Heart left ventricle (tissue), 16 donors: ENCODE measurements at places on chromosomes 5 and 9. TPM values are rescaled to one million over a fixed set of nuclear protein-coding genes. Genes with fewer than 3 reads are reported as not detected.

GRCh38 chr9:20929276-20929675 lies 102.2 kb downstream of the HACD4 start:
- DNase-seq, result no peak

- DNase-seq, result no peak
Observed at GRCh38 chr9:92406477-92406876, 2.1 kb upstream of the OGN start.

GRCh38 chr5:67142816-67143215 lies 53.8 kb downstream of the CD180 start:
- no peak for DNase-seq

DNA sequence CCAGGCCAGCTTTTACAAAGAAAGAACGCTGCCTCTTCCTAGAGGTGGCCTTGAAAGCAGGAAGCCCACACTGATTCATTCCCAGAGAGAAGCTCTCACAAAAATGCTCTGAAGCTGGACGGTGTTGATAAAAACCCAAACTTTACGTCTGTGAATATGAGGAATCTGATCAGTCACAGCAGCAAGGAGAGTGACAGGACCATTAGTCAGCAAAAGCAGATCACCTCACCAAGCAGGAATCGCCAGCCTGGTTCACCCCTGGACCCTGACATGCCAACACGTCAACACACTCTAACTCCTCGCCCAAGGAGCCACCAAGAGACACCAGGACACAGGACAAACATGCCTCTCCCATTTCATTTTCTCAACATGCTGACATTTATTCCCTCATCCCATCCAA lies 70.6 kb upstream of the ZNF622 start:
- DNase-seq, result no peak

DNA sequence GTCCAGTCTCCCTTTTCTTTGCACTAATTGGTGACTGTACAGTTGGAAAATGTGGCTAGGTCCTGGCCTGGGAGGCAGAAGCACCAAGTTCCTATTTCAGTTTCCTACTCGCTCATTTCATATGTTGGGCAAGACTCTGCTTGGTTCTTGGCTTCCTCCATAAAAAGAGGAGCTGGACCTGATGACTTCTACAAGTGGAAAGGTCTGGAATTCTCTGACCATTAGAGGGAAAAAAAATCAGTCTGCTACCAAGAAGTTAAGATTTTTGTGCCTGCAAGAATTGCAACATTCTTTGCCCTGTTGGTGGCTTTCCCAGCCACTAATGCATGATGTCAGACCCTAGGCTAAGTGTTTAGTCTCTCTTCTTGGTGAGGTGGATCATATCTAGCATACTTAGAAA lies 91.5 kb downstream of the WDR41 start:
- DNase-seq, result no peak

DNA sequence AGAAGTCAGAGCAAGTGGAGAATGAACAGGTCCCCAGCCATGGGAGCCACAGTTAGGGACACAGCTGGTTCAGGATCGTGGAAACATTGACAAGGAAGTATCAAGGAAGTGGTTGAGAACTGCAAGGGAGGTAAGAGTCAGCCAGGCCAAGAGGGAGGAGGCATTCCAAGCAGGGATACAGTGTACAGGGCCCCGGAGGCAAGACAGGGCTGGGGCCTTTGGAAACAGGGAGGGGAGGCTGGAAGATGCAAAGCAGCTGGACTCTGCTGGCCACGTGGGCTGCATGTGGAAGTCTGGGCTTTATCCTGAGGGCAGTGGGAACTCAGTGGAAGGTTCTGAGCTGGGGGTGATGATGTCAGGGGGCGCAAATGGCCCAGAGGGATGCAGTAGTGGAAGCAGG lies 14.2 kb downstream of the CCDC180 start:
- DNase-seq, result no peak

- DNase-seq, result no peak
Observed at GRCh38 chr9:347667-348292, 133.1 kb downstream of the DOCK8 start.

GRCh38 chr9:34259315-34259714 lies 69.8 kb downstream of the KIF24 start:
- DNase-seq, result no peak

DNA sequence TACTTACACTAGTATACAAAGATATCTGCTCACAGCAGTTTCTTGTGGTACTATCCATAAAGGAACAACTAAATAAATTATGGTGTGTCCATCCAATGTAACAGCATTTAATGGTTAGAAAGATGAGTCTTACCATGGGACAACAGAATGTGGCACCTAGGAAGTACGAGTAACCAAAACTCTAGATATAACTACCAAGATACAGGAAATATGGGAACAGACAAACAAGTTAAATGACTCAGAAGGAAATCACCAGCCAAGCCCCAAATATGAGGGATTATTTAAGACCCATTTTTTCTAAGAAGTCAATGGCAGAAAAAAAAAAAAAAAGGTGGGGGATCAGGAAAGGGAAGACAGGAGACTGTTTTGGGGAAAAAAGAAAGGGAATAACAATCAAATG lies 294.8 kb downstream of the PRELID2 start:
- DNase-seq, result no peak

DNA sequence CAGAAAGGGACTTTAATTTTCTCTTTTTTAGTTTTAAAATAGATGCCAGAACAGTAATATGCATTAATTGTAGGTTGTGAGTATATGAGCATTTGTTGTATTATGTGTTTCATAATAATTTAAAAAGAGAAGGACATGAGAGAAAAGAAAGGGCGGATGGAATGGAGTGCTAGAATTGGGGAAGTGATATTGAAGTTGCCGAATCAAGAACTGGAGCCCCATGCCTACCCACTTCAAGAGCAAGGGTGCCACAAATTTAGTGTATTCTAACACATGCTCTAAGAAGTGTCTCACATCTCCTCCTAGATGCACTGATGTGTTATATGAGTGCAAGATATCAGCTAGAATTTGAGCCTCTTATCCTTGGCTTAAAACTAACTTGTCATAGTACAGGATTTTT lies 43.6 kb upstream of the FYB1 start:
- DNase-seq, result no peak

GRCh38 chr5:102758576-102758975 lies 3.5 kb downstream of the PAM start:
- no peak for DNase-seq

GRCh38 chr9:108478431-108479332 lies 377.1 kb downstream of the ACTL7B start:
- no peak for DNase-seq

DNA sequence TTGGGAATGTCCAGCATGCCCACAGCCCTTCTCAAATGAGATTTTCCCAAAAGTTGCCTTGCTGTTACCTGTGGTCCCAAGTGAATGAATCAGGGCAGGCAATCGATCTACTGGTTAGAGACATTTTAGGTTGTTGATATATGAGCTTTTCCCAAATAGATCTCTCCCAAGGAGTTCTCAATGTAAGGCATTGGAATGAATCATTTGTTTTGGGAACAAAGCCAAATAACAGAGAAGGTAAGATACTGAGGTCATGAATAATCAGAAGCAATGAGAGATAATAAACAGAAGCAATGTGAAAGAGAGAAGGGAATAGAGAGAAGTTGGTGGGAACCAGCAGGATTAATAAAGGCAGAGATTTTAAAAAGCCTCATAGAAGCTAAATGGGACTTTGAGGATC lies 93.6 kb upstream of the FER start:
- DNase-seq, result no peak

GRCh38 chr9:31259824-31260223 lies 1124.6 kb upstream of the ACO1 start:
- no peak for DNase-seq

GRCh38 chr5:10680876-10681481 lies 80.1 kb downstream of the DAP start:
- DNase-seq, result no peak

- no peak for DNase-seq
Observed at GRCh38 chr5:34022121-34022705, 14.4 kb upstream of the AMACR start.

DNA sequence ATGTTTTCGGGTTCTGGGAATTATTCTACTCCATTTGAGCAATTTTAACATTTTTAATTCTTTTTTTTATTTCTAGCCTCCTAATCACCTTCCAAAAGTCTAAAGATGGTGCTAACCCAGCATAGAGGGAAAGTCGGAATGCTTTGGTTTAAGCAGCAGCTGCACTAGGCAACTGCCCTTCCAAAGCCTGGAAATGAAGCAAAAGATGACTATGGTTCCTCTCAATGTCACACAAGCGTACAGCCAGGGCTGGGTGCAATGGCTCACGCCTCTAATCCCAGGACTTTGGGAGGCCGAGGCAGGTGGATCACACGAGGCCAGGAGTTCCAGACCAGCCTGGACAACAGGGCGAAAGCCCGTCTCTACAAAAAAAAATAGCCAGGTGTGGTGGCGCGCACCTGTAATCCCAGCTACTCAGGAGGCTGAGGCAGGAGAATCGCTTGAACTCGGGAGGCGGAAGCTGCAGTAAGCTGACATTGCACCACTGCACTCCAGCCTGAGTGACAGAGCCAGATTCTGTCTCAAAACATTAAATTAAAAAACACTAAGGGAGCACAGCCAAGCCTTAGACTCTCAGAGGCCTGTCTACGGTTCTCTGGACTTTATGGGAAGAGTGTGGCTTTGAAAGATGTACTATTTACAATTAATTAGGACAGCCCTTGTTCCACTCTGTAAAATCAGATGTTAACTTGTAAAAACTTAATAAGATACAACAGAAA lies 33.1 kb downstream of the ADAM19 start:
- DNase-seq, result no peak

GRCh38 chr9:135925496-135926133 lies 18.3 kb upstream of the CAMSAP1 start:
- no peak for DNase-seq

The MEGF10 gene
- 0.52 TPM for total RNA-seq

The TESK1 gene
- total RNA-seq, result 19.8 TPM

The PLAC8L1 gene
- not detected for total RNA-seq

The LRRC14B gene
- 81.7 TPM for total RNA-seq

The PRRT1B gene
- total RNA-seq, result not detected

The AGTPBP1 gene
- 42.7 TPM for total RNA-seq

The C9orf40 gene
- total RNA-seq, result 2.2 TPM

The FGD3 gene
- total RNA-seq, result 1.5 TPM

The SARDH gene
- total RNA-seq, result 0.32 TPM

The OCLN gene
- 2.0 TPM for total RNA-seq

The NUDT2 gene
- total RNA-seq, result 21.3 TPM

The SLC6A19 gene
- not detected for total RNA-seq

The SEMA6A gene
- 7.6 TPM for total RNA-seq

The CCNI2 gene
- not detected for total RNA-seq

The ZBED3 gene
- total RNA-seq, result 6.5 TPM
